ENCODE measurements at places on chromosomes 12 and 14.

DNA sequence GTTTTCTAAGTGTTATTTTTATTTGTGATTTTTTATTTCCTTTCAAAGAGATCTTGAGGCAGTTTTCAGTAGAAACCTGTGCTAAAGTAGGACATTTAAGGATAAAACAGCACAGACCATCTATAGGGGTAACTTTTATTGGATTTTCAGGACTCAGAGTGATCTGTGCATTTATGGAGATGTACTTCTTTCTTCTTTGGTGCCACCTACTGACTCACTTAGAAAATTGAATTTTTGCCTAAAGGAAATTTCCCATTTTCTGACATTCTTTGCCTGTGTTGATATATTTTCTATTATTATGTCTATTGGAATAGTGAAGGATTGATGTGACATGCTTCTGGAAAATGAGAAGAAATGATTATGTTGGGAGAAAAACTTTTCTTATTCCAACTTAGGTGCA lies 113.0 kb downstream of the UNC79 start:
- DNase-seq: no peak

GRCh38 chr12:32516230-32516629 lies 116.9 kb downstream of the FGD4 start:
- no peak for DNase-seq

- peak; percentile 66 for DNase-seq
Measured at GRCh38 chr12:6953442-6954315, 2.5 kb downstream of the PTPN6 start.

DNA sequence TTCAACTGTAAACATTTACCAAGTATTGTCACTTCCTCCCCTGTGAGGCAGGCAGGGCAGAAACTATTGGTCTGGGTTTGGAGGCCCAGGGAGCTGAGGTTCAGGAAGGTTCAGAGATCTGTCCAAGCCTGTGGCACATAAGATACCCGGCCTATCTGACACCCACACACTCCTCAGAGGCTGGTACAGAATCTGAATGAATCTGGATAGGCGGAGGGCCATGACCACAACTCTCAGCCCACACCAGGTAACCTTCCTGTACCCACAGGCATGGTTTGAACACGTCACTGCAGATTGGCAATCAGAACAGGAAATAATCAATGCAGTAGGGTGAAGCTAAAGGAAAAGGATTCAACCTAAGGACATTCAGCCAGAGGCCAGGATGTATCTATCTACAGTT lies 92.8 kb upstream of the TMCC3 start:
- no peak for DNase-seq

GRCh38 chr12:93825931-93826555 lies 148.9 kb downstream of the CRADD start:
- DNase-seq: no peak

DNA sequence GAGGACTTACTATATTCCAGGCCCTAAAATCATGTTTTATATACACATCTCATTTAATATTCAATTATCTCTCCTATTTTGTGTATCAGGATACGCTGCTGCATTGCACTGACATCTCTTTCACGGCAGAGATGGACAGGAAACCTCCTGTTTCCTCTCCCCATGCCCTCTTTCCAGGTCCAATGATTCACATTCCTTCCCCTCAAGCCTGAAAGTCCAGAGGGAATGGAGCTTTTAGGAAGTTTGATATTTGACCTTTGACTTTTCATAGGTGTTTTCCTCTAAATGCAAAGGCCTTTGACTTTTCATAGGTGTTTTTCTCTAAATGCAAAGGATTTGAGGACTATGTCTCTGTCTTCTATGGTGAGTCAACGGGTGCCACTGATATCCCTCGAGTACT lies 89.5 kb downstream of the STON2 start:
- DNase-seq: no peak

- no peak for DNase-seq
Measured at GRCh38 chr12:90298289-90298948, 589.8 kb upstream of the ATP2B1 start.
